ENCODE measurements at places on chromosomes 1 and 21. TPM values are rescaled to one million over a fixed set of nuclear protein-coding genes. Genes with fewer than 3 reads are reported as not detected.

- no peak for ATAC-seq
Measured at GRCh38 chr1:26469558-26469957, 2.7 kb upstream of the HMGN2 start.

DNA sequence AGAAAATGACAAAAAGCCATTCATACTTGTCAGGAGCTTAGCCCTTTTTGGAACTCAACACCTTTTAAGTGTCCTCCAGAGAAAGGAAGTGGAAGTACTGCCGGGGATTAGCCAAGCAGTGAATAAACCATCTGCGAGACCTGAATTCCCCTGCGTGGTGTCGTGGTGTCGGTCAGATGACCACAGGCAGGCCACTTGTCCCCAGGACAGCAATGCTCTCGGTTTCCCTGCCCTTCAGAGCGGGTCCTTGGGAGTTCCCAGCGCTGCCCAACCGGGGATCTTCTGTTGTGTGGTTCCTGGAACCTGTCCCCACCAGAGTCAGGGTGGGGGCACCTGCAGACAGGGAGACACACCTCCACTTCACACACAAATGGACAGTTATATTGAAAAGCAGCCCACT lies 9.2 kb downstream of the GPR157 start:
- ATAC-seq, result no peak

GRCh38 chr1:115337276-115337632 lies 795 bp downstream of the NGF start:
- no peak for ATAC-seq

DNA sequence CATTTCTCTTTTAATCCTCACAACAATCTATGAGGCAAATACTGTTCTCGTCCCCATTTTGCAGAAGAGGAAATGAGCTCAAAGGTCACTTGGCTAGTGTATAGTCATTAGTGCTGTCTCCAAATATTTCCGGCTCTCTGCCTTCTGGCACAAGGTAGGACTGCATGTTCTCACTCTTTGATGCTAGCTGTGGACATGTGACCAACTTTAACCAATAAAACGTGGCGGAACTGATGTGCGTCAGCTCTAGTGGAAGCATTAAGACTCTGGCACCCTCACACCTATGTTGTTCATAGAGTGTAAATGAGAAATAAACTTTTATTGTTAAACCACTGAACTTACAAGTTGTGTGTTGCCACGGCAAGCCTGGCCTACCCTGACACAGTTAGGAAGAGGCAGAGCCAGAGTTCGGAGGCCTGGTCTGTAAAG lies 5.0 kb upstream of the KIF21B start:
- ATAC-seq, result no peak

GRCh38 chr1:68175621-68176398 lies 56.5 kb downstream of the WLS start:
- no peak for ATAC-seq

GRCh38 chr1:207890136-207890738 lies 20.7 kb downstream of the CD34 start:
- no peak for ATAC-seq

GRCh38 chr1:168643152-168643551 lies 66.7 kb downstream of the XCL1 start:
- ATAC-seq, result no peak

- ATAC-seq, result no peak
Measured at GRCh38 chr21:26157801-26158200, 12.8 kb downstream of the APP start.

- ATAC-seq, result no peak
Measured at GRCh38 chr1:200112290-200112689, 84.8 kb downstream of the NR5A2 start.

- ATAC-seq, result no peak
Measured at GRCh38 chr1:4317207-4317606, 337.2 kb upstream of the AJAP1 start.

- ATAC-seq, result no peak
Measured at GRCh38 chr1:86965827-86966182, 51.4 kb downstream of the HS2ST1 start.

- peak; percentile 38 for ATAC-seq
Measured at GRCh38 chr21:42460391-42461184, 35.4 kb downstream of the RSPH1 start.

Gene FABP3
- 15.3 TPM for total RNA-seq

Gene VASH2
- 42.9 TPM for total RNA-seq

Gene CFAP107
- total RNA-seq, result not detected

Gene OR2L13
- total RNA-seq, result 0.26 TPM

Gene C4BPB
- not detected for total RNA-seq

Gene NPPB
- 1.6 TPM for total RNA-seq

Gene PLCH2
- 3.3 TPM for total RNA-seq

All from motor neuron (in vitro differentiated cells).